ENCODE measurements at places on chromosomes 13 and 19.

- no peak for DNase-seq
Measured at GRCh38 chr19:1213391-1214286, 8.1 kb downstream of the STK11 start.

GRCh38 chr13:101109005-101109404 lies 307.3 kb downstream of the NALCN start:
- no peak for DNase-seq

GRCh38 chr19:35741203-35741515 lies 1.1 kb downstream of the IGFLR1 start:
- no peak for DNase-seq

DNA sequence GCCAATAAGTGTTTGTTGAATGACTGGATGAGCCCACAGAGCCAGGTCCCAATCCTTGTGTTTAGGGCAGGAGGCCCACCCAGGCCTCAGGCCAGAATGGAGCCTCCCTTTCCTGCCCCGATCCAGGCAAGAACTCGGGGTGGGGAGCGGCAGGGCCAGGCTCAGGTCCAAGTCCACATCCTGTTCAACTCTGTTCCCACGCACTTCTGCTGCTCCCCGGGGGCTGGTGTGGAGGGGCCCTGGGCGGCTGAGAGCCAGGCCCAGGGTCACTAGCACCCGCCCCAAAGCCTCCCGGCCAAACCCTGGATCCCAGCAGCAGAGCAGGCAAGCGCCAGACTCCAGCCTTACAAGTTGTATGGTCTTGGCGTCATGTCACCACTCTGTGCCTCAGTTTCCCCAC lies 8.0 kb downstream of the ANGPTL8 start:
- no peak for DNase-seq

DNA sequence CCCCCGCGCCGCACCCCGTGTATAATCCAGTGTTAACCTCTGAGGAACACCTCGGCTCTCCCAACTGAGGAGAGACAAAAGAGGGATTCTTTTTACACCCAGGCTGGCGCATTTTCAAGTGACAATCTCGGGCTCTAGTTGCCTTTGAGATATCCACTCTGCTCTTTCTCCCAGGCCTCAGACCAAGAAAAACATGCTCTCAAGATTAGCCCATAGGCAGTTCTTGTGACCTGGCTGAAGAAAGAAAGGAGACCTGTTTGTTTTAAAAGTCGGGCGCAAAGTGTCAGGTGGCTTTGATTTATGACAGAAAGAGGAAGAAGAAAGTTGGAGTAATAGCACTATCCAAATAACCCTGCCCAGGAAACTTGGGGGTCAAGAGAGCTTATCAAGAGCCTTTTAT lies 27.3 kb downstream of the SHISA2 start:
- DNase-seq, result no peak

GRCh38 chr19:19205416-19206410 lies 2.5 kb upstream of the NR2C2AP start:
- DNase-seq, result no peak

DNA sequence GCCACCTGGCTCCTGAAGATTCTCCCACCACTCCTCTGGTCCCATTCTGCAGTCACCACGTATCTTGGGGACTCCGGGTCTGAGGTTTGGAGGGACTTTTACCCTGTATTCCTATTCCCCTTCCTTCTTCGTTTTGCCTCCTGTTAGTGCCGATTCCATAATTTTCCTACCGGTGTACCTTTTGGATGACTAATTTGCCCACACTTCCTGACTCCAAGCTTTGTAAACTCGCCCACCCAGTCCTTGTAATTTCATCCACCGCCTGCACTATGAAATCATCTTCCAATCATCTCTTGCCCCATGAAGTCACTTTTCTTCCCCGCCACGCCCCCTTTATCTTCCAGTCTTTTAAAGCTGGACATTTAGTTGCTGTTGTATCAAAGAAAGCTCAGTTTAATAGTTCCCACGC lies 572 bp downstream of the UCHL3 start:
- no peak for DNase-seq

DNA sequence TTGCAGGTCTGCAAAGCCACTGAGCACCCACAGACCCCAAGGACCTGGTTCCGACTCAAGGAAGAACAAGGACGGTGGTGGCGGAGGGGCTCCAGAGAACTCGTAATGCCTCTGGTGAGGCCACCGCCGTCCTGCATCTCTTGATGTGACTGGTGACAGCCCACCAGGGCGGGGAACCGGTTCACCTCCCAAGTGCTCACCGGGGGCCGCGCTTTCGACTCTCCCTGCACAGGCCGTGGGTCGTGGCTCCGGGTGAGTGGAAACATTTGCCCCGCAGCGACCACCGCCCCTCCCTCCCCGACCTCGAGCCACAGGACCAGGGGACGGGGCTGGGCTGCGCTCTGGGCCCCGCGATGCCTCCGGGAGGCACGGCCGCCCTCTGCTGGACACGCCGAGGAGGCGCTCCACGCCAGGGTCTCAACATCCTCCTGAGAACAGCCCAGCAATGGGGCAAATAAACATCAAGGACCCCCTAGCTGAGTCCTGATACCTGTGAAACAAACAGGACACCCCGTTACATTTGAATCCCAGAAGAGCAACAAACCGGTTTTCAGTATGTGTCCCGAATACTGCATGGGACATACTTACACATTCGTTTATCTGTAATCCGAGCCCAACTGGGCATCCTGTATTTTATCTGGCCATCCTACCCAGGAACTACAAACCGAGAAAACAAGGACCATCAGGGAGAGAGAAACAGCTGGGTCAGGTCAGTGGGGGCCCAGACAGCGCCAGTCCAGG lies 3.9 kb upstream of the PLPP2 start:
- DNase-seq, result no peak

DNA sequence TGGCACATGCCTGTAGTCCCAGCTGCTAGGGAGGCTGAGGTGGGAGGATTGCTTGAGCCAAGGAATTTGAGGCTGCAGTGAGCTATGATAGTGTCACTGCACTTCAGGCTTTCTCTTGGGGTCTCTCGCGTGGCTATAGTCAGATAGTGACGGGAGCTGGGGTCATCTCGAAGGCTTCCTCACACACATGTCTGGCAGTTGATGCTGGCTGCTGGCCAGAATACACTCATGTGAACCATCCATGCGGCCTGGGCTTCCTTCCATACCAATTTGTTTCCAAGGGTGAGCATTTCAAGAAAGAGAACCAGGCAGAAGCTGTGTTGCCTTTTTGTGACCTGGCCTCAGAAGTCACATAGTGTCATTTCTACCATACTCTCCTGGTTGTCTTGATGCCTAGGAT lies 26.4 kb downstream of the LEUTX start:
- no peak for DNase-seq

GRCh38 chr19:45047188-45047797 lies 8.4 kb downstream of the CLASRP start:
- DNase-seq, result no peak

- DNase-seq, result no peak
Measured at GRCh38 chr13:82822935-82823334, 1059.3 kb downstream of the SLITRK1 start.

DNA sequence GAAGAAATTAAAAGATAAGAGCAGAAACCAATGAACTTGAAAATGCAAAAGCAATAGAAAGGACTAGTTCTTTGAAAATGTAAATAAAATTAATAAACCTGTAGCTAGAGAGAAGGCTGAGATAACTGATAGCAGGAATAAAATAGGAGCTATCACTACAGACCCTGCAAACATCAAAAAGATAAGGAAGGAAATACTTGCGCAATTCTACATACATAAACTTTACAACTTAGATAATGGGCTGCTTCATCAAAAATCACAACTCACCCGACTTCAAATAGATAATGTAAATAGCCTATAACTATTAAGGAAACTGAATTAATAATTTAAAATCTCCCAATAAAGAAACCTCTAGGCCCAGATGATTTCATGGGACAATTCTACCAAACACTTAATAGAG lies 3.5 kb upstream of the ATP4B start:
- DNase-seq, result no peak

DNA sequence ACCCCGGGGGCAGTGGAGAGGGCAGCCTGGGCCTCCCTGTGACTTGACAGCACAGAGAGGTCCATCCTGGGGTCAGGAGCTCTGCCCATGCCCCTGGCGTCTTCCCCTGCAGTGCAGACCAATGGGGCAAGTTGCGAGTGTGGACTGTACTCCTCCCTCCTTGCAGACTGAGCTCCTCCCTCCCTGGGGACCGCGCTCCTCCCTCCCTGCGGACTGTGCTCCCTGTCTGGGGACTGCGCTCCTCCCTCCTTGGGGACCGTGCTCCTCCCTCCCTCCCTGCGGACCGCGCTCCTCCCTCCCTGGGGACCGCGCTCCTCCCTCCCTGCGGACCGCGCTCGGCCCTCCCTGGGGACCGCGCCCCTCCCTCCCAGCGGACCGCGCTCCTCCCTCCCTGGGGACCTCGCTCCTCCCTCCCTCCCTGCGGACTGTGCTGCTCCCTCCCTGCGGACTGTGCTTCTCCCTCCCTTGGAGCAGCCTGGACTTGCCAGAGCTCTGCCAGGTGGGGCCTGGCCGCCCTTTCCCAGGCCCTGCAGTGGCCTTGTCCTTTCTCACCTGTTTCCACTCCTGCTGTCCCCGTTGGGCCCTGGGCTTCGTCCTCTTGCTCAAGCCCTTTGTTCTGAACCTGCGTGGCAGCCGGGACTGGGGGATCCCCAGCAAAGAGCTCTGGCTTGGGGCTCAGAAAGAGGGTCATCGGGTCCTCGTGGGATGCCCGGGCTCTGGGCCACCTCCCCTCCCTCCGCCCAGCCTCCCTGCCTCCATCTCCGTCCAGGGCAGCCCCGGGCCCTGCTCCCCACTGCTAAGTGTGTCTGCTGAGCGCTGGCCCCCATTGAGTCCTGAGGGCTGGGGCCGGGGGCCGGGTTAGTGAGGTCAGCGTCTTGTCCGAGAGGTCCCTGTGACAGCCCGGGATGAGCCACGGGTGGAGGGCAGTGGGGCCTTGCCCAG lies 6.8 kb downstream of the GAMT start:
- DNase-seq, result no peak

- no peak for DNase-seq
Measured at GRCh38 chr13:30850204-30850866, 55.7 kb upstream of the MEDAG start.

GRCh38 chr13:72150502-72150901 lies 283.5 kb upstream of the DACH1 start:
- DNase-seq, result no peak

GRCh38 chr19:38400361-38400760 lies 2.5 kb upstream of the FAM98C start:
- DNase-seq, result no peak

GRCh38 chr13:90321281-90321931 lies 1026.1 kb upstream of the MIR17HG start:
- no peak for DNase-seq

GRCh38 chr13:110331362-110331761 lies 24.3 kb downstream of the COL4A2 start:
- DNase-seq, result no peak

Measured in omental fat pad (tissue), 4 donors.